ENCODE measurements at places on chromosomes 12 and 14. TPM values are rescaled to one million over a fixed set of nuclear protein-coding genes. Genes with fewer than 3 reads are reported as not detected.

- H3K36me3 ChIP-seq, result no peaks in the 10 kb centered on the region
- H3K4me3 ChIP-seq, result no peak overlapping the region
- peak; percentile 69 for DNase-seq
- no peaks in the 10 kb centered on the region for H3K27me3 ChIP-seq
- H3K27ac ChIP-seq, result no peak overlapping the region
- peaks cover 19% of the 10 kb centered on the region for H3K4me1 ChIP-seq
Observed at GRCh38 chr12:113891167-113891692, 74.9 kb downstream of the RBM19 start.

Gene PGF
- 24.5 TPM for total RNA-seq

DNA sequence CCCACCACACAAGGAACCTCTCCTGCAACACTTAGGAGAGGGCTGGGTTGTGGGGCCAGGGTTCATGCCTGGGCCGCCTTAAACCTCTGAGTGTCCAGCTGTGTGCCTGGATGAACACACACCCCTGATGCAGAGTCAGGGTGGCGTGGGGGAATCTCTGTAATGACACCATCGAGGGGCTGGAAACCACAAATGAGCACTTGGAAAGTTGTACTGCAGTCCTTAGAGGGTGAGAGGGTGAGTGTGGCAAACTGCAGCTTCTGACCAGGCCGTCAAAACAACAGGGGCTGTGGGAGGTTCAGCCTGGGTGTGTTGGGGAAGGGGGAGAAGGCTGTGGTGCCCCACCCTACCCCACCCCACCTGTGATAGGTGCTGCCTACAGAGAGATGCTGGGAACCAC lies 12.4 kb upstream of the KRT5 start:
- no peaks in the 10 kb centered on the region for H3K4me1 ChIP-seq
- H3K4me3 ChIP-seq, result no peak overlapping the region
- H3K27ac ChIP-seq, result no peak overlapping the region
- no peak for DNase-seq
- H3K36me3 ChIP-seq, result no peaks in the 10 kb centered on the region
- H3K27me3 ChIP-seq, result peaks cover 9% of the 10 kb centered on the region

DNA sequence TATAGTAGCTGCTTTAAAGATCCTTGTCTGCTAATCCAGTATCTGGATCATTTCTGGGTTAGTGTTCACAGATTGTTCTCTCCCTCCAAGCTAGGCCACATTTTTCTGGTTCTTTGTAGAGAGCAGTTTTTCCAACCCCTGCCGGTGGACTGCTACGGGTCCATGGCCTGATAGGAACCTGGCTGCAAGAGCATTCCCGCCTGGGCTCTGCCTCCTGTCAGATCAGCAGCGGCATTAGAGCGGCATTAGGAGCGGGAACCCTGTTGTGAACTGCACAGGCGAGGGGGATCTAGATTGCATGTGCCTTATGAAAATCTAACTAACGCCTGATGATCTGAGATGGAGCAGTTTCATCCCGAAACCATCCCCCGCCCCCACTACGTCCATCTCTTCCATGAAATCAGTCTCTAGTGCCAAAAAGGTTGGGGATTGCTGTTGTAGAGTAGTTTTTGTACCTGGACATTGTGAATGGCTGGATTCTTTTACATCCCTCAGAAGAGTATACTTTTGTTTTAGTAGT lies 50.4 kb downstream of the MYRFL start:
- no peak for DNase-seq
- H3K27ac ChIP-seq, result no peak overlapping the region
- H3K27me3 ChIP-seq, result no peaks in the 10 kb centered on the region
- no peaks in the 10 kb centered on the region for H3K36me3 ChIP-seq

Gene ADGRD1
- 0.72 TPM for total RNA-seq

DNA sequence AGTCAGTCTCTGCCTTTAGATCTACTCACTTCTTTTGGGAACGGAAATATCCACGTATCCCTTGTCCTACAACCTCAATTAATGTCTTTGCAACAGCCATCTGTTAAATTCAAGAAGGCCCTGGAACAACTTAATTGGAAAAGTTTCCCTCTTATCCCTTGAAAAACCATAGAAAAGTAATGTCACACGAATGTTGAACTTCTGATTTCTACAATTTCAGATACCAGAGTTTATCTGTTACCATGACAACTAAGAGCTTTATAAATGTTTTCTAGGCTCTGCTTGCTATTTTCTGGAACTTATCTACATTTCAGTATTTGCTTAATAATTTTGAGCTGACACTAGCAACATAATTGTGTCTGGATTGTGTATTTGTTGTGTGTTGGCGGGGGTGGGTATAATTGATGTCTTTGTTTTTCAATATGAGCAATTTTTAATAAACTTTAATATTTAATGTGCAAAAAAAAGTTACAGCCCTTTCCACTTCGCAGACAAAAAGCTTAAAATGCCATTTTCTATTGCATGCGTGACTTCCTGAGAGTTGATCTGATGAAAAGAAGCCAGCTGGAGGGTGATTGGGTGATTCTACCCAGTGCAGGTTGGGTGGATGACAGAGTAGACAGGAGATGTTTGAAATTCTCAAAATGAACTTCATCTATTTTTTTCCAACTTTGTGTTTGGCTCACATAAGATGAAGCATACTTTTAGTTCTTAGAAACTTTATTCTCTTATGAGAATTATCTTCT lies 11.8 kb upstream of the EDDM3A start:
- DNase-seq, result no peak
- H3K27me3 ChIP-seq, result no peaks in the 10 kb centered on the region
- no peaks in the 10 kb centered on the region for H3K36me3 ChIP-seq
- H3K27ac ChIP-seq, result no peak overlapping the region

Gene MFAP5
- total RNA-seq, result 57.9 TPM

GRCh38 chr14:61444215-61444768 lies 122.9 kb downstream of the PRKCH start:
- no peak overlapping the region for H3K4me3 ChIP-seq
- H3K27me3 ChIP-seq, result peaks cover 37% of the 10 kb centered on the region
- H3K27ac ChIP-seq, result no peak overlapping the region
- no peaks in the 10 kb centered on the region for H3K36me3 ChIP-seq

GRCh38 chr12:13186302-13186701 lies 10.2 kb upstream of the EMP1 start:
- no peak for DNase-seq
- no peak overlapping the region for H3K4me3 ChIP-seq
- H3K36me3 ChIP-seq, result no peaks in the 10 kb centered on the region
- H3K27ac ChIP-seq, result peak overlapping the region; percentile 70
- H3K4me1 ChIP-seq, result peaks cover 14% of the 10 kb centered on the region
- H3K27me3 ChIP-seq, result no peaks in the 10 kb centered on the region

- no peak overlapping the region for H3K4me3 ChIP-seq
- no peak for DNase-seq
- peaks cover 7% of the 10 kb centered on the region for H3K4me1 ChIP-seq
- no peaks in the 10 kb centered on the region for H3K27me3 ChIP-seq
- no peaks in the 10 kb centered on the region for H3K36me3 ChIP-seq
Observed at GRCh38 chr12:9864913-9865675, 4.1 kb downstream of the CLEC2B start.

Gene CCDC196
- not detected for total RNA-seq

Gene OR6J1
- not detected for total RNA-seq

Gene FGF23
- not detected for total RNA-seq

- no peak overlapping the region for H3K4me3 ChIP-seq
- peaks cover 3% of the 10 kb centered on the region for H3K4me1 ChIP-seq
- no peak overlapping the region for H3K27ac ChIP-seq
- DNase-seq, result peak; percentile 39
Observed at GRCh38 chr14:68497011-68497410, 295.9 kb downstream of the ZFP36L1 start.

DNA sequence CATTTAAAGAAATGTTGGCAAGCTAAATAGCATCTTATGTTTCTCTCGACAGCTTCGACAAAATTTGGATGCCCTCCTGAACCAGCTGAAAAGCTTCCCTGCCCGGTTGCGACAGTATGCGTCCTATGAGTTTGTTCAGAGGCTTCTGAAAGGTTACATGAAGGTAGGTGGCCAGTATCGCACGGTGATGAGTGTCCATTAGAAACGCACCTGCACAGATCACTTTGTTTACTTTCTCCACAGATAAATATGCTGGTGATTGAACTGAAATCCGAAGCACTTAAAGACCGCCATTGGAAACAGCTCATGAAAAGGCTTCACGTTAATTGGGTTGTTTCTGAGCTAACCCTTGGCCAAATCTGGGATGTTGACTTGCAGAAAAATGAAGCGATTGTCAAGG lies 36.5 kb downstream of the DYNC1H1 start:
- no peaks in the 10 kb centered on the region for H3K4me1 ChIP-seq
- DNase-seq, result no peak
- H3K27me3 ChIP-seq, result no peaks in the 10 kb centered on the region
- no peak overlapping the region for H3K4me3 ChIP-seq
- peaks cover 90% of the 10 kb centered on the region for H3K36me3 ChIP-seq
- H3K27ac ChIP-seq, result no peak overlapping the region

Gene KRT79
- total RNA-seq, result not detected

DNA sequence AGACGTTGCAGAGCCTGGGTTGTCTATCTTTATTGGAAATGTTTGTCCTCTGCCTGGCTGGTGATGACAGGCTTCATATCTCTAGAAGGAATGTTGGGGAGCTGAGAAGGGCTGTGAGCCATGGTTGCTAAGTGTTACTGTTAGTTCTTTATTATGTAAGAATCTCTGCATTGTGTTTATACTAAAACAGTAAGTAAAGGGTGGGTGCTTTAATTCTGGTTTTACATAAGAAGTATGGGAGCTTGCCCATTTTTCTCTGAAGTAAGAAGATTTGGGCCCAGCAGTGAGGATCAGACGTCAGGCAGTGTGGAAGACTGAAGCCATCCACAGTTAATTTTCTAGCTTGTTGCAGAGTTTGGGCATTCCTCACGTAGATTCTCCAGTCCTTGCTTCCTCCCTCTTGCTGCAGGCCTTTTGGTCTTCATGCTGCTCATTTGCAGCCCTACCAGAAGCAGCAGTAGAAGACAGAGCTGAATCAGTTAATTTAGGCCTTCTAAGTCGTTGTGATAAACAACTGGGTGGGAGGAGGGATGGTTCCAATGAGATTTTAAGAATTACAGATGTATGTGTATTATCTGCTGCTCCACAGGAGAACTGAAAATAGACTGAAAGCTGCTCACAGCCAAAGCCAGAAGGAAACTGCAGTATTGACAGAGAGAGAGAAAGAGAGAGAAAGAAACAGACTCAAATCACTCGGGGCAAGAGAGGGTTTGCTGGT lies 21.4 kb downstream of the WNT5B start:
- H3K27ac ChIP-seq, result no peak overlapping the region
- no peaks in the 10 kb centered on the region for H3K27me3 ChIP-seq

DNA sequence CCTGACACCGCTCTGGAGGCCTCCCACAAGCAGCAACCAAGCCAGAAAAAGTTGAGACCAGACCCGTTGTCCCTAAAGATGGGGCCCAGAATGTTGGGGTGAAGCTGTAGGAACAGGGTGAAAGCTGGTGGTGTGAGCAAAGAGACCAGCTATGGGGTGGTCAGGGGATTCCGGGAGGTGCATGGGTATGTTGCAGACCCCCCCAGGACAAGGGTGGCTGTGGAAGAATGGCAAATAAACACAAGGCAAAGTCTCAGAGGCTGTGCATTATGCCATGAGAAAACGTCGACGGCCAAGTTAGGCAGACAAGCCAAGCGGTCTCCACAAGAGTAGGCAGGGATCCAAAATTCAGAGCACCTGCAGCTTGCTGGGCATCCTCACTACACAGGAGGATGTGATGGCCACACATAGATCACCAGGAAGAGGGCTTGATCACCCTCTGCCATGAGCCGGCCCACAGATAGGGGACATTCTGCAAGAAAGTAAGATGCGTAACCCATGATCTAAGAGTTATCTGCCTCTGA lies 58.8 kb upstream of the KCNA1 start:
- H3K4me1 ChIP-seq, result no peaks in the 10 kb centered on the region
- no peaks in the 10 kb centered on the region for H3K27me3 ChIP-seq
- no peak overlapping the region for H3K4me3 ChIP-seq

Gene BAZ1A
- 23.9 TPM for total RNA-seq

GRCh38 chr12:81759190-81760051 lies at the start of gene PPFIA2:
Gene PPFIA2 (minus strand): TSS chr12:81759350.
- no peak within 1 kb of the TSS for H3K27ac ChIP-seq
- H3K4me1 ChIP-seq, result no peaks in the 10 kb centered on the region
- peak; percentile 32 for DNase-seq
- no peaks in the 10 kb centered on the region for H3K36me3 ChIP-seq
- peaks cover 6% of the 10 kb centered on the region for H3K27me3 ChIP-seq
- peak within 1 kb of the TSS; percentile 66 for H3K4me3 ChIP-seq

Gene FNTB
- 12.7 TPM for total RNA-seq

- DNase-seq, result peak; percentile 2
- H3K4me1 ChIP-seq, result peaks cover 4% of the 10 kb centered on the region
- no peak overlapping the region for H3K27ac ChIP-seq
- H3K36me3 ChIP-seq, result no peaks in the 10 kb centered on the region
Observed at GRCh38 chr12:68200854-68201253, 24.8 kb downstream of the IL26 start.

- no peak overlapping the region for H3K4me3 ChIP-seq
- H3K4me1 ChIP-seq, result no peaks in the 10 kb centered on the region
- DNase-seq, result no peak
- no peak overlapping the region for H3K27ac ChIP-seq
- no peaks in the 10 kb centered on the region for H3K27me3 ChIP-seq
- no peaks in the 10 kb centered on the region for H3K36me3 ChIP-seq
Observed at GRCh38 chr14:80419769-80420168, 208.5 kb upstream of the DIO2 start.

Gene MYO1H
- not detected for total RNA-seq

DNA sequence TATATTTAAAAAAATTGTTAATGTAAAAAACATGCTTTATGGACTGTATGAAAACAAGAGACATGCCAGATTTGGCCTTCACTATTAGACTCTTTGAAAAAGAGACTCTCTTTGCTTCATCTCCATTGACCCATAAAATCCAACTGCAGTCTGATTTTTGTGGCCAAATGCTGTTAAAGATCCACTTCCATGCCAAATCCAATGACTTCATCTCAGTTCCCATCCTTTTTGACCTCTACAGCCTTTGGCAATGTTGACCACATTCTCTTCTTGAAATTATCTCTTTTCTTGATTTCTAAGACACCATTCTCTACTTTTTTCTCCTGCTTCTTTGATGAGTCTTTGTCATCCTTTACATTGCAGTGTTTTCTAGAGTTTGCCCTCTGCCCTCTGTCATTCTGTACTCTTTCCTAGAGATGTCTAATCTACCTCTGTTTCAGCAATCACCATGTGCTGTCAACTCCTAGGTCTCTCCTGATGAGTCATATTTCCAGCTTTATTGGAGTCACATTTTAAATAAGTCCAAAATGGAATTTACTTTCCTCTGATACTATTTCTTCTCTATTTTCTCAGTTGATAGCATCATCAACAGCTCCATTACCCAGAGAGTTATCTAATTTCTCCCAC lies 2.4 kb downstream of the TMPRSS12 start:
- no peaks in the 10 kb centered on the region for H3K36me3 ChIP-seq
- DNase-seq, result no peak
- no peak overlapping the region for H3K4me3 ChIP-seq

GRCh38 chr14:67285876-67286452 lies 44.7 kb downstream of the PALS1 start:
- no peaks in the 10 kb centered on the region for H3K27me3 ChIP-seq
- no peak for DNase-seq
- no peaks in the 10 kb centered on the region for H3K36me3 ChIP-seq
- no peaks in the 10 kb centered on the region for H3K4me1 ChIP-seq
- H3K4me3 ChIP-seq, result no peak overlapping the region

Gene ZDHHC22
- total RNA-seq, result not detected

All from osteoblast (primary cell).